ENCODE measurements at places on chromosomes 2 and 18.

- peak; percentile 49 for DNase-seq
Observed at GRCh38 chr2:42951263-42951938, 159.0 kb upstream of the HAAO start.

GRCh38 chr2:70331012-70331411, 29.1 kb upstream of the FAM136A start:
- no peak for DNase-seq

GRCh38 chr2:125516496-125517109, 1139.4 kb upstream of the GYPC start:
- DNase-seq = peak; percentile 4

GRCh38 chr2:43592443-43592842, 3.4 kb downstream of the THADA start:
- DNase-seq = no peak

- no peak for DNase-seq
Observed at GRCh38 chr2:237221443-237221842, 135.8 kb downstream of the COPS8 start.

DNA sequence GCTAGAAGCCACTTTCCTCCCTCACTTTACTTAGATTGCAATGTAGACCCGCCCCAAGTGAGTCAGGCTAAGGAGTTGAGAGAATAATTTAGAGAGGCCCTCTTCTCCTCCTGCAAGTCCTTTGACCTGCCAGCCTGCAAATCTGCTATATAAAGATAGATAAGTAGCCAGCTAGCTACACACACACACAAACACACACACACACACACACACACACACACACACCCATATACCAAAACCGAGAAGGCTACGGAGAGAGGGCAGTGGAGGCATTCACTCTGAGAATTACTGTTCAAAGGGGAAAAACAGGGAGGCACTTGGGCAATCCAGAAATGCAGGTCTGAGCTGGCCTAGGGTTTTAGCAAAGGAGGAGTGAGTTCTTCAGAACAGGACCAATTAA, 23.0 kb upstream of the SMAD7 start:
- no peak for DNase-seq

DNA sequence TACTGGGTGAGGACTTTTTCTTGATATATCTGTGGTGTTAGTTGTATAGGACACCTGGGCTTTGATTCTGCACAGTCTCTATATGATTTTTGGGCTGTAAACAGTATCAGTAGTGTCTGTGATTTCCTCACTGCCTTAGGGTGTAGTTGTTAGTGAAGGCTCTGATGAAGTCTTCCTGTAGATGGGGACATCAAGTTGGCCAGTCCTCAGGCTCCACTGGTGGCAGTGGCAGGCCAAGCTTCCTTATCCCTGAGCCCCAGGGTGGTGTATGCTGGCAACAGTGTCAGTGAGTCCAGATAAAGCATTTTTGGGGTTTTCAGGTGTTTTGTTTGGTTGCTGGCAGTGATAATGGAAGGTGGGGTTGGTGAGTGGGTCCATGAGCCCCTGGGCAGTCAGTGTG, 961.4 kb downstream of the DSC3 start:
- no peak for DNase-seq

GRCh38 chr2:105321875-105322646, 7.5 kb downstream of the TGFBRAP1 start:
- no peak for DNase-seq

GRCh38 chr2:174664084-174664759, 66.6 kb upstream of the WIPF1 start:
- no peak for DNase-seq

DNA sequence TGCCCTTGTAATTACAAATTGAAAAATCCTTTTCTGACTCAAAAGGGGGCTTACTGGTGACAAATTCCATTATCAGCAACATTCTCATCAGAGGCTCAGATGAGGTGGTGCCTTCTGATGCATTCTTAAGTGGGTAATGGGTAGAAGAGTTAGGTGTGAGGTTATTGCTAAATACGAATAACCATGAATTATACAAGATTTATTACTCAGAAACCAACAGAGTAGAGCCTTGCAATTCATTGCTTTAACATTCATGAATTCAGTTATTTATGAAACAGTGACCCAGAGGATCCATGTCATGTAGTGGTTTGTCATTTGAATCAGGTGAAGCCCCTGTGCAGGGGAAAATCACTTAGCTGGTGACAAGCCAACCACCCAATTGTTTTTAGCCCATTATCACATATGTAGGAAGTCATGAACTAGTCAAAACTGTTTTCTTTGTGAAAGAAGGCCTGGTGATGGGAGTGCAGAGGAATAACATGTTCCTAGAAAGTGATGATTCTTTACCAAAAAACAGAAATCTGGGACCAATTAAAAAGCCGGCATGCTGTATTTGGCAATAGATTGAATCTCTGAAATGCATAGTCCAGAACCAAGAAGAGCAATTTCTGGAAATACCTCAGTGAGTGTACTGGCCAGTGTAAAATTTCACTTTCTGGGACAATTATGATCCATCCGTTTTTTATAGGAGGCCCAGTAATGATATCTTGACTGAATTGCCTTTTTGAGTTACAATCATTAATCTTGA, 70.2 kb downstream of the CRIM1 start:
- no peak for DNase-seq

DNA sequence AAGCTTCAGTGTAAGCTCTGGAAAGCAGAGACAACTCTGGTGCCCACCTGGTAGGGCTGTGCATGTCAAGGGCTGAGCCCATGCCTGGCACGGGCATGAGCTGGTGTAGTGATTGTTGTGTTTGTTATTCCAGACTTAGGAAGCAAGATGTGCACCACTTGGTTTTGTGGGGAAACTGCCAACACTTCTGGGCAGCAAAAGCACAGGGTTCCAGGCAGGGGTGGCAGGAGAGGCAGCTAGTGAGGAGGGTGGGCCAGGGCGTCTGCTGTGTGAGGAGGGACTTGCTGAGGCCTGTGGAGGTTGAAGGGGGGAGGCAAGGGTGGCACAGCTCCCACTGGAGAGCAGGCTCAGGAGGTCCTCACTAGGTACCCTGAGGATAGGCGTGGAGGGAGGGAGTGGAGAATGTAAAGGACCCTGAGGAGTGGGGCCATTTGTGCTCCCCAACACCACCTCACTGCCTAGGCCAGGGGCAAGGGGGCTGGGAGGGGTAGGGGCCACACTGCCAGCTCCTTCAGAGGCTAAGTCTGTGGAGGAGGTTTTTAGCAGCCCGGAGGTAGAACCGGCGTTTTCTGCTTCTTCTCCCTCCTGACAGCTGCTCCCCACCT, 104.0 kb upstream of the POU3F3 start:
- DNase-seq = no peak

DNA sequence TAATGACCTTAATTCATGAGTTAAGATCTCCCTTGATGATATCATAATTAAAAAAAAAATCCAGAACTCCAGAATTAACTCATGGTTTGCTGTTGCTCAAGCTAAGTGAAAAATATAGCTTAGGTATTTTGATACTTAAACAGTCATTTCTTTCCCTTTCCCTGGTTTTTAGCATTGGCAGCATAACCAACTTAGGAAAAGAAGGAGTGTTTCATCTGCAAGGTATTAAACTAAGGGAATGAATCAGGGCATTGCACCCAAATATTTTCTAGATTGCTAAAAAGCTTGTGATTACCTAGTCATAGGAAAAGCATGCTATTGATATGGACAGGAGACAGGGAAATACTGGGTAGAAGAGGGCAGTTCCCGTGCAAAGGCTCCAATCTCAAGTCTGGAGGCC, 207.2 kb downstream of the LRP1B start:
- DNase-seq = no peak

DNA sequence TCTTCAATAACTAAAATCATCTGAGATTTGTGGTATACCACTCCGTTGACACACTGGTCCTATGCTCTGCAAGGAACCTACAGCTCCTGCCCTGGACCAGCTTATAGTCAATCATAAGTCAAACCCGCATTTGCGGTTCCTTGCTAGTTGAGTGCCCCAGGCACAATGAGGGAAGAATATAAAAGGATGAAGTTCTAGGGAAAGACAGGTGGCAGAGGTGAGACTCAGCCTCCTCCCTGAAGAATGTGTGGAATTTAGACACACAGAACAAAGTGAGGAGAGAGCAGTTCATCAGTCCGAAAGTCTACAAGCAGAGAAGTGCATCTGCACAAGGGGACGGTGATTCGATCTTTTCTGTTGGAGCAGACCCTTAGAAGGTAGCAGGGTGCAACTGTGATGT, 615.0 kb upstream of the FANCL start:
- DNase-seq = no peak

- no peak for DNase-seq
Observed at GRCh38 chr2:100012561-100012960, 129.8 kb downstream of the AFF3 start.

GRCh38 chr18:9433671-9434121, 41.6 kb upstream of the RALBP1 start:
- no peak for DNase-seq

DNA sequence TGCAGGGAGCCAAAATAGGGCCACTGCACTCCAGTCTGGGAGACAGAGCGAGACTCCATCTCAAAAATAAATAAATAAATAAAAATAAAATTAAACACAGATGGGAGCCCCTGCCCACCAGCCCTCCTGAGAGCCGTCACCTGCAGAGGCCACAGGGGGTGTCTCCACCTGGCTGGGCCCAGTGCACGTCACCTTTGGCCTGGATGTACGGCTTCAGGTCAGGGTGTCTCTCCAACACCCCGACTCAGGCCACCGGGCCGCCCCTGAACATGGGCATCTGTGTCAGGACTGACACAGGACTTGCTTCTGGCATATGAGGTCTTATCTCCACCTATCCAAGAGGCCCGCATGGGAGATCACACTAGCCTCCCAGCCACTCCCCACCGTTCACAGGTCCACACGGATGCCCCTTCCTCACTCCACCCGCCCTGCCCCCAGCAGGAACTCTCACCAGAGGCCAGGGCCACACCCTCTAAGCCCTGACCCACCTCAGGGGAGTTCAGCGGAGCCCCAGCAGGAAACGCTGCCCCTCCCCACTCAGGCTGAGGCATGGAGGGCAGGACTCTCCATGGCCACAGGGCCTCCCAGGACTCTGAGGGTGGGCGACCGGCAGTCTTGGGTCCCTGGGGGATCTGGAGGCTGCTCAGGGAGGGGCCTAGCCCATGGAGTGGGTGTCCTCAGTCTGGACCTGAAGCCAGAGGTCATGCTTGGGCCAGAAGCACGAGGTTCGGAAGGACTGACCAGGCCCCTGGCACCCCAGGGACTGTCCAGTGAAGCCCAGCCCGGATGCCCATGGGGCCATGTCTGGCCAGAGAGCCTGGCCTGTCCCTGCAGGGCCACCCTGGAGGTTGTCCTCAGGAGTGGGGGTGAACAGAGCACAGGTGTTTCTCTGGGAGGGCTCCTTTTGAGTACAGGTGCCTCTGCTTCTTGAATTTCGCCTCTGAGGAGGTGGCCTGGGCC, 1.6 kb upstream of the CROCC2 start:
- DNase-seq = no peak

- DNase-seq = peak; percentile 12
Observed at GRCh38 chr18:25446972-25447371, 95.0 kb upstream of the ZNF521 start.

GRCh38 chr18:63346480-63347183, 20.4 kb downstream of the KDSR start:
- DNase-seq = no peak

GRCh38 chr2:157056200-157056676, 201.3 kb upstream of the GALNT5 start:
- DNase-seq = no peak

DNA sequence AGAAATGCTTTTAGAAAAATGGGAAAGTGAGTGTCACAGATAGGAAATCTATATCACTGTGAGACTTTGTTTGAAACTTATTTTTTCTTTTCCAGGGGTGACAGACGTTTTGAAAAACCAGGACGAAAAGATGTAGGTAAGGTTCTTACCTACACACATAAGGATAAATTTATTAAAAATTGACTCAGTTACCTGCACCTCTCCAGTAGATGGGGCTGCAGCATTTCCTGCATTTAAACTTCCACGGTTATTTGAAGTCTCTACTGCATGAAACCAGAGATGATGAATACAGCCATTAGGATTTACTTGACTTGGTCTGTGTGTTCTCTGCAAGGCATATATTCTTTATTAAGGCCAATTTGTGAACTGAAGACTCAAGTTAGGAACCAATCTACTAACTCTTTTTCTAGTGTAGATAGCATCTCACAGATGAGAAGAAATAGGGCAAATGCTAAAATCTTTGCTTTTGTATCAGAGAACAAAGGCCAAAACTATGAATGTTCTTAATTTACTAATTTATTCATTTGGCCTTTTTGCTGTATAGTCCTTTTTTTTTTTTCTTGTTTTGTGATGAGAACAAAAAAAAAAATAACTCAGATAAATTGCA, 15.0 kb downstream of the KCNJ13 start:
- no peak for DNase-seq

- no peak for DNase-seq
Observed at GRCh38 chr2:218671097-218671653, 627 bp downstream of the RNF25 start.

DNA sequence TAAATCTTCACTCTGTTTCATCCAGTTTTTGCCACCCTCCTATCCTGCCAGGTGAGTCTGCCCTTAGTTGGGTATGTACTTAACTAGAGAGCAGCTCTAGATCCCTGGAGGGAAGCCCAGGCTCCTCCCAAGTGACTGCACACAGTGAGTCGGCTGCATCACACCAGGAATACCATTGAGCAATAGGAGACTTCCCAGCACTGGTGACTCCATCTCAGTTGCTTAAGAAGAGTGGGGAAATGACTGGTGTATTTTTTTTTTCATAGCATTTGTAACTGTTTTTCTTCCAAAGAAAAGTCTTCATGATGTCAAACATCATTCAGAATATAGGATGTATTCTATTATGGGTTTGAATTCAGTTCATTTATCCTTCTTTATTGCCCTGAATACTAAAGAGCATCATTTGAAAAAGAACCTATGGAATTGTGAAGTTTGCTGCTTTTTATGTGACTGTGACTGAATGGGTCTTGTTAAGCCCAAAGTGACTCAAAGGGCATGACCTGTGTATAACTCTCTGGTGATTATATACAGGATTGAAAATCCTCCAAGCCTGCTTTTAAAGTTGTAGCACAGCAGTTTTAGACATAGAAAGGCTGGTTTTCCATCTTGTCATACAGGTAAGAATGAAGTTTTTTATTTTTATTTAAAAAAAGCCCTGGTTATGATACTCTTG, 84.3 kb downstream of the MAP3K20 start:
- no peak for DNase-seq

DNA sequence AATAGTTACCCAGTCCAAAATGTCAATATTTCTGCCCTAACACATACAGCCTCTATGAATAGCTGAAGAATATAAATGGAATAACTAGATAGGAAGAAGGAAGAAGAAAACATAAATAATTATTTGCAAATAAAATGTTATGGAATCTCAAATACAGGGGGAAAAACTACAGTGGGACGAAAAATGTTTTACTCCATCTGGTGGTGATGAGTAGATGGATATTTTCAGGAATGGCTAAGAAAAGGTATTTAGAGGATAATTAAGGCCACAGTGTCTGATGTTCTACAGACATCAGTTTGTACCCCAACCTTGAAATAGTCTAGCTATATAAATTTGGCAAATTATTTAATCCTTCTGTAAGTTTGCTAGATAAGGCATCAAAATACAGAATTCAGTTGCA, 178.1 kb upstream of the FSHR start:
- no peak for DNase-seq

DNA sequence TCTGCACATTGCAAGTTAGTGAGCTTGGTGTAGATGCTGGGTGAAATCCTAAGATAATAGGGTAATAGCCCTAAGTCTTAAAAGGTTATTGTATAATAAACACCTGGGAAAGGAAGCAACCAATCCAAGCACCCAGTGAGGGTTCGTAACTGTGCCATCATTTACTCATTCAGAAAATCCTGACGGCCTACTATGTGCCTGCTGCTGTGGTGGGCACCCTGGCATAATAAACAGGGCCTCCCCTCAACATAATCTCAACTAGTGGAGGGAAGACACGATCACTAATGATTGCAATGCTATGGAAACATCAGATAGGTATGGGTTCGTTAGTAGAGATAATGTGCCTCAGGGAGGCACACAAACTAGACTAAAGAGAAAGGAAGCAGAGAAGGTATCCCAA, 48.9 kb upstream of the CCDC85A start:
- DNase-seq = no peak

All from KG1 (cell line).